DMS 273 treated with DMSO at 0.1 percent for 48 hours (cell line): ENCODE measurements at places on chromosomes 13 and 19.

- DNase-seq = no peak
Measured at GRCh38 chr13:27309967-27310598, 39.5 kb downstream of the RASL11A start.

GRCh38 chr19:29487432-29487831 is 38.4 kb upstream of the VSTM2B start:
- DNase-seq = no peak

DNA sequence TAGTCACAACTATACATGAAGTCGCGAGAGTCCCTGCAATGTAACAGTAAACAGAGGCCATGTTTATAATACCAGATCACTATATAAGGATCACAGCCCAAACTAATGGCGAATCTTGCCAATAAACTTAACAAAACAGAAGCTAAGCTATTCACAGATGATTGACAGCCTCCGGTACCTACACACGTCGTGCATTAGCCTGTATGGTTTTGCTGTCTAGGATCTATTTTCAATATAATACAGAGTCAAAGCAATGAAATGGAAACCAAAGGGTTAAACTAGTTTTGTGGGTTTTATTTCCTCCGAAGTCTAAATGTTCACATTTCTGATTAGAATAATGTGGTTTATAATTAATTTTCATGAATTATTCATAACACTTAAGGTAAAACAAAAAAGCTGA is 10.1 kb downstream of the ANKRD10 start:
- no peak for DNase-seq

DNA sequence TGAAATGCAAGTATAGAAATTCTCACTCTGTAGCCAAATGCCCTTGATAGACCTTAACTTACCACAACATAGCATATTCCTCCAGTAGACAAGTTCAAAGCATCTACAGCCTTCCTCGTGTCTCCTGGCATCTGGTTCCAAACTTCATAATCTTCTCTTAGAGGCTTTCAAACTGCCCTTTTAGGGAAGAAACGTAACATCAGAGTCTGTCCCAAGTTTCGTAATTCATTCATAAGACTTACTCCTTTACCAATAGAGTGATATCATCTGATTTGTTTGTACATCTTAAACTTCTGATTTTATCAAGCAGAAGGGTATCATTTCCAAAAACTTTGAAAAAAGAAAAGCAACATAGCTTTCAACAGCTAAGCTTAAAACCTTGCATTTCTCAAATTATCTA is 137.4 kb downstream of the SPRY2 start:
- DNase-seq = no peak
